ENCODE measurements at places on chromosomes 7 and 10.

- no peak for DNase-seq
Measured at GRCh38 chr7:151141855-151142685, 25.4 kb downstream of the GBX1 start.

- DNase-seq: no peak
Measured at GRCh38 chr7:138898802-138899201, 82.4 kb downstream of the KIAA1549 start.

- DNase-seq: peak; percentile 67
Measured at GRCh38 chr7:11831736-11832495, at the start of gene THSD7A. Gene THSD7A, minus strand, starts transcription at chr7:11832198. Its CDS starts 252 bp downstream, at chr7:11831946.

DNA sequence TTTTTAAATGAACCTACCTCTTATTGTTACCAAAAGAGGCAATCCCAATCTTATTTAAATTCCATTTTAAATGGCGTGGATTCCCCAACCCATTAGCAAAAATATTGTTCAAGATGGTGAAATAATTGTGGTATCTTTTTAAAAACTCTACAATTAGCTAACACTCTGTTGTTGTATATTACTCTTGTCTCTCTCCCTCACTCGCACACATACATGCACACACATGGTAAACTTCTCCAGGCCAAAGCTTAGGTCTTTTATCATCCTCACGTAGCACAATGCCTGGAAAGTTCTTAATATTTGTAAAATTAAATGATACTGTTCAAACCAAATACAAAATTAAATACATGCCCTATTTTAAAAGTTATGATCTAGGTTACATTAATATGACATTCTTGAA is 169.2 kb upstream of the WNT16 start:
- no peak for DNase-seq

- no peak for DNase-seq
Measured at GRCh38 chr7:112987171-112987570, 99.5 kb downstream of the GPR85 start.

- DNase-seq: no peak
Measured at GRCh38 chr10:13767676-13768178, 181.0 kb downstream of the PRPF18 start.

DNA sequence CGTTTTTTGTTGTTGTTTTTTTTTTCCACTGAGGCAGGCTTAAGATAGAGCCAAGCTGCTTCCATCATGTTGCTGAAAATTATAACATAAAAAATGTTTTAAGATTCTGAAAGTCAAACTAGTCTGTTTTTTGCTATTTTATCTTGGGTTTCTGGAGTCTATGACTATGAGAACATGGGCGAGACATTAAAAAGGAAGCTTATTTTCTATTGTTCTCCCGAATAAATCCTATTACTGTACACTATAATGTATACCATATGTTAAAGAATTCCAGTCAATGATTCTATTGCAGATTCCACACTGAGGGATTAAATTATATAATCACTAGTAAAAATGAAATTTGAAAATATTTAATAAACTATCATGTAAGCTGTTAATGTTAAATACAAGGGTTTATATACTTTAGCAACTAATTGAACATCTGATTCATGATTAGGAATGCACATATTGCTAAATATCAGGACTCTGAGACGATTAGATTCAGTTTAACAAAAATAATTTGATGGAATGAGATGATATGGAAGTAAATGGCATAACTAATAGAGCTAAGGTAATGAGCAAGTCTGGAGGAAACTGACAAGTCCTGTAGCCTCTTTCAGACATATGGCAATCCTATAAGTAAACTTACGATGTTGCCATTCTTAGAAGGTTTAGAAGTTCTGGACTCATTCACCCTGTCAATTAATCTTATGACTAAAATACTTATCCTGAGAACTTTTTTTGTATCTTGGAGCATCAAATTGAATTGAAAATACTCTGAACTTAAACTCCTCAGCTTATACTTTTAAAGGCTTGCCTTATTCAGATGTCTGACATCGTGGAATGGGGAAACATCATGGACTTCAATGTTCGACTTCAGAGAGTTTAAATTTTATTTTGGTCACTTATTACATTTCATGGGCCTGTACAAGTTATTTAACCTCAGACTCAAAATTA is 294.8 kb upstream of the DGKB start:
- no peak for DNase-seq

- DNase-seq: no peak
Measured at GRCh38 chr7:70426249-70426880, 705.6 kb upstream of the GALNT17 start.

DNA sequence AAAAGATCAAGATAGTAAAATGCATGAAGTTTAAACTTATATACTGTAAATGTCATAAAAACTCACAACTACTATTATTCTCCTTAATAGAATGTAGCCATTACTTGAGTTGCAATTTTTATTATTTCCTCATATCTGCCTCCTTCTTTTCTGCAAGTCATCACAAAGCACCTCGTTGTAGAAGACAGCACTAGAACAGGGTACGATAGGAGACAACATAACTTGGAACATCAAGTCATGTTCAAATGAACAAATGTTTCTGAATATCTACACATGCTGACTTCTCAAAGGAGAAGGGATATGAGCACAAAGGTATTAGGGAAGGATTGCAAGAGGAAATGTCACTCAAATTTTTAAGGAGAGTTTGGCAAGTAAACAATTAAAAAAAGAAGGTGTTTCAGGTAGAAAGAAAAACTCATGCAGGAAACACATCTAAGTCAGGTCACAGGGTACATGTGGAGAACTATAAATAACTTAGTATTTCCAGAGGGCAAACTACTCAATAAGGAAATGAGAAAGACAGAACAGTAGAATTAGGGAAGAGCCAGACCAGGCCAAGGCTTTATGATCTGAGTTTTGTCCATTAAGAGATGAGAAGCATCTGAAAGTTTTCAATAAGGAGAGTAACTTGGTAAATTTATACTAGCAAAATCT is 186.7 kb downstream of the CRPPA start:
- no peak for DNase-seq

DNA sequence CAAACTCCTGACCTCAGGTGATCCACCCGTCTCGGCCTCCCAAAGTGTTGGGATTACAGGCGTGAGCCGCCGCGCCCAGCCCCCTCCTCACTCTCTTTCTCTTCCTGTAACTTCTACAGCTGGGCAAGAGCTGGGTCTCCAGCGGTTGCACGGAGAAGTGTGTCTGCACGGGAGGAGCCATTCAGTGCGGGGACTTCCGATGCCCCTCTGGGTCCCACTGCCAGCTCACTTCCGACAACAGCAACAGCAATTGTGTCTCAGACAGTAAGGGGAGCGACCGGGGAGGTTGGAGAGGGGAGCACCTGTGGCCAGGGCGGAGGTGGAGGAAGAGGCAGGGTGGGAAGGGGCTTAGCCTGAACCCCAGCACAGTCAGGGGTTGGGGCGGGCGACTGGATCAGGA is 41.4 kb downstream of the EPHB4 start:
- no peak for DNase-seq

DNA sequence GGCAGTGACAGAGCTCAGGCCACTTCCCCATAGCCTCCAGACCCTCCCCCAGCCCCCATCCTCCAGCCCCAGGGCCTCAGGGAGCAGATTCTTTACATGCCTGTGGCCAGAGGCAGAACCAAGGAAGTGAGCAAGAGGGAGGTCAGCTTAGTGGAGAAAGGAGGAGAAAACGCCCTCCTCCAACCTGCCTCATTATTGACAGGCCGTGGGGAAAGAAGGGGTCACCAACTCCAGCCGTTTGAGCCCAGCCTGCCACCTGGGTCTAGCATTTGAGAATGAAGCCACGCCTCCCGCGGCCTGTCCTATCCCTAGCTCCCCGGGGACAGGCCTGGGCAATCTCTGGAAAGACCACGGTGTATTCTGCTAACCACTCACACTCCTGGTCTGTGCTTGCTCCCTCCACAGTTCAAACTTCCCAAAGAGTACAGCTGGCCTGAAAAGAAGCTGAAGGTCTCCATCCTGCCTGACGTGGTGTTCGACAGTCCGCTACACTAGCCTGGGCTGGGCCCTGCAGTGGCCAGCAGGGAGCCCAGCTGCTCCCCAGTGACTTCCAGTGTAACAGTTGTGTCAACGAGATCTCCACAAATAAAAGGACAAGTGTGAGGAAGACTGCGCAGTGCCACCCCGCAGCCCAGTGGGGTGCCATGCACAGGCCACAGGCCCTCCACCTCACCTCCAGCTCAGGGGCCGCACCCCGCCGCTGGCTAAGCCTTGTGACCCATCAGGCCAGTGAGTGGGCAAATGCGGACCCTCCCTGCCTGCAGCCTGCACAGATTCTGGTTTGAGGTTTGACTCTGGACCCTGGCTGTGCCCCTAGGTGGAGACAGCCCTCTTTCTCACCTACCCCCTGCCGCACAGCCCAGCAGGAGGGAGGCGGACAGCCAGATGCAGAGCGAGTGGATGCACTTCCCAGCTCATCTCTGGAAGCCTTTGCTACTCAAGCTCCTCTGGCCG is 14.3 kb upstream of the TRIM8 start:
- no peak for DNase-seq

GRCh38 chr10:78296785-78297184 is 263.1 kb downstream of the RPS24 start:
- peak; percentile 66 for DNase-seq

DNA sequence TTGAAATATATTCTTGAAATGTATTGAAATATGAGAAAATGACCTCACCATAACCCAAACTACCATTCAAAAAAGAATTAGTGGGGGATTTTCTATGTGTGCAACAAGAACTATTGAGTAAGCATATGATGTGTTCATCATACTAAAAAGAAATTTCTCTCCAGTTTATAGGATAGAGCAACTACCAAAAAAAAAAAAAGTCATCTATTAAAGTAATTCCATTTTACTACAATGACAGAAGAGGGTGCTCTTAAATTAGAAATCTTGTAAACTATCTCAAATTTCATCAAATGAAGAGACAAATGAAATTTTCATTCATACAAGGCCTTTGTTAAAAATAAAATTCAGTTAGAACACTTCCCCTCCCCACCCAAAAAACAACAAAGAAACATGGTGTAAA is 195.4 kb upstream of the PLXDC2 start:
- DNase-seq: peak; percentile 22

DNA sequence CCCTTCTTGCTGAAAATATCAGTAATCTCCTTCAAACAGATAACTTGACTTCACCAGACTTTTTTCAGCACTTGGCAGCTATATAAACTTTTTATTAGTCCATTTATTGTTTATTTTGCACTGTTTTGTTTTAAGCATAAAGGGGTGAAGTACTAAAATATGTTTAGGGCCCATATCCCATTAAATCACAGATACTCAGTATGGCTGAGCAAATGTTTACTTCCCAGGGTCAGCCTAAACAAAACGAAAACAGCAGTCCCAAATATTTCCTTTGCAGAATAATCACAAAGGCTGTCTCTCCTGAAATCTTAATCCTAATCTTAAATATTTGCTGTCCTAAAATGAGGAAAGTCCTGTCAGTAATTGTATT is 649.6 kb downstream of the TNS3 start:
- no peak for DNase-seq

DNA sequence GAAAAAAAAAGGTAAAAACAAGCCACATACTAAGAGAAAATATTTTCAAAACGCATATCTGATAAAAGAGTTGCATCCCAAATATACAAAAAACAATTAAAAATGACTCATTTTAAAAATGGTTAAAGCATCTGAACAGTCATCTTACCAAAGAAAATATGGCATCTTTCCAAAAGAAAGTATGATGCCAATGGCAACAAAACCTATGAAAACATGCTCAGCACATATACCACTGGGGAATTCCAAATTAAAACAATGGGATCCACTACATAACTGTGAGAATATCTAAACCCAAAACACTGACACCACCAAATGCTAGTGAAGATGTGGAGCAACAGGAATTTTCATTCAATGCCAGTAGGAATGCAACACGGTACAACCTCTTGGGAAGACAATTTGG is 39.3 kb downstream of the VSTM2A start:
- no peak for DNase-seq

DNA sequence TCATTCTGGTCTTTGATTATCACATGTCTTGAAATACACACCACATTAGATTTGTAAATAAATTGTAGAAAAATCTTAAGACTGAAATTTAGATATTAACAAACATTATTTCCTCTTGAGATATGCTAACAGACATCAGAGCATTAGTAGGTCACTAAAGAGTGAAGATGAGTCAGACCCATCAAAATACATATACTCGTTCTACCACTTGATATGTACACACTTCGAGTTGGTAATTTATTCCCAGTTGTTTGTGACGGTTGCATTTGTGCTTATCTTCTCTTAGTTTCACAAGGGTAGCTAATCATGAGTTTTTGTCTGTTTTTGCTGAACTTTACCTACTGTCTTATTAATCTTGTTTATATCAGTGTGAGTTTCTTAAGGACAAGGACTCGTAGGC is 383.4 kb downstream of the AUTS2 start:
- no peak for DNase-seq

DNA sequence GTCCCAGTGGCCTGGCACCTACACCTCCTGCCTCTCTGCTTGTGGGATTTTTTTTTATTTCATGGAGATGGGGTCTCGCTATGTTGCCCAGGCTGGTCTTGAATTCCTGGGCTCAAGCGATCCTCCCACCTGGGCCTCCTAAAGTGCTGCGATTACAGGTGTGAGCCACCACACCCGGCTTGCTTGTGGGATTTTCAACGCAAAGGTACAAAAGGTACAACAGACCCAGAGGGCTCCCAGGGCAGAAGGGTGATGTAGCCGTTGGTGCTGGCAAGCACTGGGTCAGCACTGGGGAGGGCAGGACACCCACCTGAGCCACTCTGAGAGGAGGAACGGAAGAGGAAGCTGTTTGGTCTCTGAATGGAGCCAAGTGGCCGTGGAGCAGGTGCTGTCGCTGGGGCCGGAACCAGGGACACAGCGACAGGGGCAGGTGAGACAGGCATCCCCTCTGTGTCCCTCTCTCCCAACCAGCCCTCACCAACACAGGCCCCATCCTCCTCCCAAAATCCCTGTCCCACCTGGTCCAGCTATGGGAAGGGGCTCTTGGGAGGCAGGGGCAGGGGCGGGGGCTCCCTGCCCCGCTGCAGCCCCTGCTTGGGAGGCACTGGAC is 2.8 kb upstream of the SAP25 start:
- DNase-seq: no peak

DNA sequence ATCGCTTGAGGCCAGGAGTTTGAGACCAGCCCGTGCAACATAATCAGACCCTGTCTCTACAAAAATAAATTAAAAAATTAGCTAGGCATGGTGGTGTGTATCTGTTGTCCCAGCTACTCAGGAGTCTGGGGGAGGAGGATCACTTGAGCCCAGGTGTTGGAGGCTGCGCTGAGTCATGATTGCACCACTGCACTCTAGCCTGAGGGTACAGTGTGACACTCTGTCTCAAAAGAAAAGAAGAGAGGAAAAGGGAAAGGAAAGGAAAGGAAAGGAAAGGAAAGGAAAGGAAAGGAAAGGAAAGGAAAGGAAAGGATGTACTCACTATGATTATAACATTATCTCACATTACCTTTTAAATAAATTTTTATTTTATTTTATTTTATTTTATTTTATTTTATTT is 56.5 kb upstream of the MPP7 start:
- DNase-seq: no peak

GRCh38 chr7:127854383-127854782 is 176.9 kb downstream of the LRRC4 start:
- DNase-seq: no peak

- DNase-seq: no peak
Measured at GRCh38 chr7:98719396-98719795, 102.3 kb downstream of the NPTX2 start.
